NT2/D1 (cell line): ENCODE measurements at places on chromosomes 16 and 17.
A peak's percentile ranks its signal among the peaks of the same experiment; 100 is the strongest.

DNA sequence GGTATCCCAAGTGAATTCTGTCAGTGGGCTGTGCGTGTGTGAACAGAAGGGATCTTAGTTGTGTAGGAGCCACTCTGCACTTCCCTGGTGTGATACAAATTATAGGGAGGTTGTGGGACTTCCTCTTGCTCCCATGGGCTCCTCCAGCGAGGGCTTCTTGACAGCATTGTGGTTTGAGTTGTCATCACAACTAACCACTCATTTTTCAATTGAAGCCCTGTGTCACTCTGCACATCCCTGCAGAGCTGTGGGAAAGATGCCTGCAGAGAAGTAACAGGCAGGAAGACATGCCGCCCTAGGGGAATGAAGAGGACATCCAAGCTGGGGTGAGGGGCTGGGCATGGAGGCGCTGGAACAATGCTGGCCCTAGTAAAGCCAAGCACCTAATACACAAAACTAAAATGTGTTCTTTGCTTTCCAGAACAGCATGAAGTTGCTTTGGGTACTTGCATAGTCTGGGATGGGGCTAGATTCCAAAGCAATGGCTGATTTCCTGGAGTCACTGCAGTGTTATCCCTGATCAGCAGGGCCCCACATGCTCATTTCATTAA is 692.5 kb downstream of the TOX3 start:
- no peak for DNase-seq

GRCh38 chr16:56294579-56294978 is 103.3 kb downstream of the GNAO1 start:
- DNase-seq = no peak

DNA sequence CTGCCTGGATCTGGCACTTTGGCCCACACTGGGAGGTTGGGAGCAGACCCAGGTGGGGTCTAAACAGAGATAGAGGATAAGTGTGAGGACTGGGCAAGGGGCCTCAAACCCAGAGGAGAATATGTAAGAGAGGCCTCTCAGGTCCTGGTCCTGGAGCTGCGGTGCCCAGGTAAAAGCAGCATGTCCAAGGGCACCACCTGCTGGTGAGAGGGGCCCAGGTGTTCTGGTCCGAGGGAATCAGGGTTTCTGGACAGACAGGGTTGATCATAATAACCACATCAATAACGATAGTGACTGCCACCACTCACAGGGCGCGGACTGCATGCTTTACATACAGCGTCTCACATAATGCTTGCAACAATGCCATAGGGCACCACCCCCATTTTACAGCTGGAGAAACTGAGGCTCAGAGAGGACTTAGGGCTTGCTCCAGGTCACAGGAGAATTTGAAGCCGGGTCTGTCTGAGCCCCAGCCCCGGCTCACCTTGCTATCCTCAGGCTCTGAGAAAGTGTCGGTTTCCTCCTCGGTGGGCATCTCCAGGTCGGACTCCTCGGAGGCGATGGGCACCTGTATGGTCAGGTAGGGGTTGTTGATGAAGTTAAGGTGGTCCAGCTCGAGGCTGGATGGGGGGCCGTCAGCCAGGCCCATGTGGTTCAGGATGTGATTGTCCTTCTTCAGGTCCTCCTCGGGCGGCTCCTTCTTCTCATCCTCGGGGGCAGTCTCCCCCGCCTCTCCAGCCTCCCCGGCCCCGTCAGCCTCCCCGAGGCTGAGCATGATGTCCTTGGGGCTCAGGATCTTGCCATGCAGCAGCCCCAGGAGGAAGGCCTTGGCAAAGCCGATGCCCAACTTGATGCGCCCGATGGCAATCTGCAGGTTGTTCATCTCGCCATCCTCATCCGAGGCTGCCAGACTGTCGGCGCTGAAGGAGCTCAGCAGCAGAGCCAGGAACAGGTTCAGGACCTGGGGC is 19.1 kb upstream of the CD79B start:
- no peak for DNase-seq

DNA sequence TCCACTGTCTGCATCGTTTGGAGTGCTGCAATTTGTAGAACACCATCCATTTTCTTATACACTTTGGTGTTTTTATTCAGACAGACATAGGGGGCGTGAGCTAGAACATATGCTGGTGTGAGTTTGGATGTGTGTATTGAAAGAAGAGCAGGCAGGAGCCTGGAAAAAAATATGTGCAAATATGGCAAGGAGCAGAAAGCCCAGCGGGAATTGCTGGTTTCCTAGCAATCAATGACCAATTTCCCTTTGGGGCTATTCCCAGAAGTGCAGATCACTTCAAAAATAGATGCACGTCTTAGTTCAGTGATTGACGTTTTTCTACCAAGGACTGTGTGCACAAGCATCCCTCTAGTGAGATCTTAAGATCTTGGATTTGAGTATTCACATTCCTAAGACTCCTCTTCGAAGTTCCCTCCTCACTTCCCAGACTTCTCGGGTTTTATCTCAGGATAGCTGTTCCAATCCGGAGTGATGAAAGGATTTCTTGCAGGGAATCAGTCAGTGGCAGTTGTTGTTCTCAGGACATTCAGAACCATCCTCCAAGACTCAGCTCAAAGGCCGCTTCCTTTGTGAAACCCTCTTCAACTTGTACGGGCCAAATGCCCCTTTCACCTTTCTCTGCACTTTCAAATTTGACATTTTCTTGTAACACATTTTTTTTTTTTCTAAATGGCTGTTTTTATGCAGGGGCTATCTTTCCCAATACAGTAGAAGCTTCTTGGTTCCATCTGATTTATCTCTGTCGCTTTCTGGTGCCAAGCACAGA is 268.7 kb upstream of the ASIC2 start:
- DNase-seq = no peak

DNA sequence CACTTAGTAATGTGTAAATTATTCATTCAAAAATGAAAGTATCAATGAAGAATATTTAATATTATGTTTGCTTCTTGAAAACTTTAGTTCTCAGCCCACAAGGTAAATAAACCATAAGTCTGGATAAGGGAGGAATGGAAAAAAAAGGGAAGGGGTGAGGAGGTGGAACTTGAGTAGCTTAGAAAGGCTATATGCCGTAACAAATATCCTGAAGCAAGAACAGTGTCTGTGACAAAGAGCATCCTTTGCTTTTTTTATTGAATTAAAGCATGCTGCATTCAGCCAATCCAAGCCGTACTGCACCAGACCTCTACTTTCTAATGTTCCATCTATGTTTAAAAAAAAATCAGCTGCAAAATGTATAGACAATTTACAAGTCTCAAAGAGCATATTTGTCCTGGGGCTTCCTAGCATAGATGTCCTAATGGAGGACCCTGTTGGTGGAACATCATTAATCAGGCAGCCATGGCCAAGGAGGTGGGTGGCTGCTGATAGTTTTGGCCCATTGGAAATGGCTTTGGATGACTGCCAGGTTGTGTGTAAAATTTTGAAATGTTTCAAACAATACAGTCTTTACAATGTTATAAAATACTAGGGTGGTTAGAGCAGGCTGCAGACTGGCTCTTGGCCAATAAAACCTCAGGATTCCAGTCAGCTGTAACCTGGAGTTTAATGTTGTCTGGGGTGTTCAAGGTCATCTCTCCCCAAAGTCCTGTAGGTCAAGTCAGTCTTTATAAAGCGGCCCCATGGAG is 895.8 kb upstream of the SOX9 start:
- DNase-seq = no peak

DNA sequence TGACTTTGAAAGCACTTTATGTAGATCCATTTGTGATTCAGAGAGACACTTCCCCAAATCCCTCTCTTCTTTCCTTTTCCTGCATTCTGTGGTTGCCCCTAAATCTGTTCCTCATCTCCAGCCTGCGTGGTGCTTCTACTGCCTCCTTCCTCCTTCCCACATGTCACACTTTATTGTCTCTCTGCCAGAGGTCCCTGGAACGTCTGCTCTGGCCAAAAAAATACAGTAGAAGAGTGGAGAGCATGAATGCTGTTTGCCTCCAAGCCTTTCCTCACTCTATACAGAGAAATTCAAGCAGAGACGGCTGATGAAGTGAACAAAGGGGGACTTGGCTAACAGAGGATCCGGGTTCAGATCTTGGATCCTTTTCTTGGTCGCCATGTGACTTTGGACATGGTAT is 22.8 kb upstream of the IRX3 start:
- DNase-seq = no peak

GRCh38 chr17:81142301-81143199 is 22.8 kb upstream of the PVALEF start:
- DNase-seq = peak; percentile 56

DNA sequence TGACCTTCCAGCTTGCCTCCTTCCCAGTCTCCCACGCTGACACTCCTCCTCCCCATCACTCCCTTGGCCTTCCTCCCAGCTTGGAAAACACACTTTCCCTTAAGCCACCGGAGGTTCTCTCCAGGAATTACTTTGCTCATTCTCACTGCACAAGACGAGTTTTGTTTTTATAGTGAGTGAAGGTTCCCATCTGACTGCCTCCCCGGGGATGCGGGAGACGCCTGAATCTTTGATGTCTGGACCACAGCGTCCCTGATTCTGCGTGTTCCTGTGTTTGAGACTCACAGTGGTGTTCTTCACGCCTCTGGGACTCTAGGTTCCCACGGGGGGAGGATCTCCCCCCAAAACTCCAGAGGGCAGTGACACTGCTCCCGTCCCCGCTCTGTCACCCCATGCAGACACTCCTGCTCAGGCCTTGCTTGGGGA is 2.0 kb downstream of the DNAI2 start:
- no peak for DNase-seq

DNA sequence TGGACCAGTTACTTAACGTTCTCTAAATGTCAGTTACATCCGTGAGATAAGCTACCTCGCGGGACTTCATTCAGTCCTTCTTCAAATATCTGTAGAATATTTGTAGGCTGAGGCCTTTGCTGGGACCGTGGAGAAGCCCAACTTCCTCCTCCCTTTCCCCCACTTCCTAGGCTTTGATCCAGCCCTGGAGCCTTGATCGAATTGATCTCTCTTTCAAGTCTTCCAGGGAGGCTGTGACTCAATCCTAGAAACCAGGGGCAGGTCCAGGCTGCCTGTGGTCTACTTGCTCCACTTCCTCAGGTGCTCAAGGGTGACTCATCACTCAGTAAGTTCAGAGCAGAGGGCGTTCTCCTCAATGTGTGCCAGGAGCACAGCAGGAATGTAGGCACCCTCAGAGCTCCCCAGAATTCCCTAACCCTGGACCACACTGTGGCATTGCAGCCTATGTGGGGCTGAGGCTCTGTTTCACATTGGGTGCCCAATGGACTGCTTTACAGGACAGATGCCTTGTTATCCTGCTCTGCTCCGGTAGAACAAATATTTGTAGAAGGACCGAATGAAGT is 11.2 kb upstream of the CEP20 start:
- no peak for DNase-seq

DNA sequence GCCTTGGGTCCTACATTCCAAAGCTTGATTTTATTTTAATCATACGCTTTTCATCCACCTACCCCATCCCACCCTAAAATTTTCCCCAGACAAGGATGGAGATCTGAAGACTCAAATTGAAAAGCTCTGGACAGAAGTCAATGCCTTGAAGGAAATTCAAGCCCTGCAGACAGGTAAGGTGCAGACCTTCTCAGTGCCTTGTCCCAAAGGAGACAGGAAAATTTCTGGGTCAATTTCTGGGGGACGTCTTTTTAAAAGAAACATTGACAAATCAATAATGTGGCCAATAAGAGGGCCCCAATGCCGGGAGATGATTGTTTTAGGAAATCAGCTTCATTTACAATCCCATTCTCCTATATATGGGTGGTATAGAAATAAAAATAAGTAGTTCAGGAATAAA is 5.7 kb downstream of the CLEC3A start:
- no peak for DNase-seq

DNA sequence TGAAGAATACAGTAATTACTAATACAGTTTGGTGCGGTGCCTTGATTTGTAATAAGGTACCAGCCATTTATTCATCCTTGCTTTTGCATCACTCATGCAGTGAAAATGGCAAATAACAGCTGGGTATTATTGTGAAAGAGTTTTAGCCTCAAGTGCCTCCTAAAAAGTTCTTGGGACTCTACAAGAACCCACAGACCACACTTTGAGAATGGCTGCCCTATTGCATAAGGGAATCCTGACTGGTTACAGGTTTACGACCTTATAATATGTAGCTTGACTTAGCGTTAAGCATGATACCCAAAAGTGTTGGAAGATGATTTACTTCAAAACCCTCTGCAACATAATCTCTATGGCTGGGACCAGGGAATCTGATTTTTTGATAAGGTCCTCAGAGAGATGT is 4.2 kb downstream of the MYH13 start:
- no peak for DNase-seq

- DNase-seq = no peak
These were observed 13.2 kb upstream of the ATP2C2 start for GRCh38 chr16:84355149-84355548.

DNA sequence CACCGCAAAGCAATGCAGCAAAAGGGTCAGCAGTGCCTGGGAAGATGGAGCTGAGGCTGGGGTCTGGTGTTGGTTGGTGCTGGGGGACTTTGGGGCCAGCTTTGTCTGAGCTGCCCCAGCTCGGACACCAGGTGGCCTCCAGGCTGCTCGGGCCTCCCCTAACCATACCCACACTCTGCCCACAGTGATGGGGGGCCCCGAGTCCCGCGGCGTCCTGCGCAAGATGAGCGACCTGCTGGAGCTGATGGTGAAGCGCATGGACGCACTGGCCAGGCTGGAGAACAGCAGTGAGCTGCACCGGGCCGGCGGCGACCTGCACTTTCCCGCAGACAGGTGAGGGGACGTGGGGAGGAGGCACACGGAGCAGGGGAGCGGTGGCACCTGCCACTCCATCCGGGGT is 13.8 kb downstream of the MGAT5B start:
- DNase-seq = no peak

DNA sequence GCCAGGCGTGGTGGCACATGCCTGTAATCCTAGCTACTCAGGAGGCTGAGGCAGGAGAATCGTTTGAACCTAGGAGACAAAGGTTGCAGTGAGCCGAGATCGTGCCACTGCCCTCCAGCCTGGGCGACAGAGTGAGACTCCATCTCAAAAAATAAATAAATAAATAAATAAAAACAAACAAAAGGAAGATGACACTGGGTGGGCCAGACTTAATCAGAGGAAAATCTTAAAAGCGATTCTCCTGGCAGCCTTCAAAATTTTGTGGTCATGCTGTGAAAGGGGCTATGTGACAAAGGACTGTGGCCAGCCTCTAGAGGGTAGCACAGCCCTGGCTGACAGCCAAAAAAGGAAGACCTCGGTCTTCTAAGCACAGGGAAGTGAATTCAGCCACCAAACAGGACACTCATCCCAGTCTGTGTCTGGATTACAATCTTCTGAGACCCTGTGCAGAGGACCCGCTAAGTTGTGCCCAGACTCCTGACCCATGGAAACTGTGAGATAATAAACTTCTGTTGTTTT is 391.1 kb downstream of the CNTNAP4 start:
- DNase-seq = peak; percentile 33
